Activated CD8-positive, alpha-beta memory T cell treated with anti-CD3 and anti-CD28 coated beads, Interleukin-2, amount 10 ng/mL, durations not matched to agents 7 days and 5 days (primary cell): ENCODE measurements at places on chromosomes 12 and 14. TPM values are rescaled to one million over a fixed set of nuclear protein-coding genes. Genes with fewer than 3 reads are reported as not detected.

Gene BCL2L14
- total RNA-seq, result 3.3 TPM

DNA sequence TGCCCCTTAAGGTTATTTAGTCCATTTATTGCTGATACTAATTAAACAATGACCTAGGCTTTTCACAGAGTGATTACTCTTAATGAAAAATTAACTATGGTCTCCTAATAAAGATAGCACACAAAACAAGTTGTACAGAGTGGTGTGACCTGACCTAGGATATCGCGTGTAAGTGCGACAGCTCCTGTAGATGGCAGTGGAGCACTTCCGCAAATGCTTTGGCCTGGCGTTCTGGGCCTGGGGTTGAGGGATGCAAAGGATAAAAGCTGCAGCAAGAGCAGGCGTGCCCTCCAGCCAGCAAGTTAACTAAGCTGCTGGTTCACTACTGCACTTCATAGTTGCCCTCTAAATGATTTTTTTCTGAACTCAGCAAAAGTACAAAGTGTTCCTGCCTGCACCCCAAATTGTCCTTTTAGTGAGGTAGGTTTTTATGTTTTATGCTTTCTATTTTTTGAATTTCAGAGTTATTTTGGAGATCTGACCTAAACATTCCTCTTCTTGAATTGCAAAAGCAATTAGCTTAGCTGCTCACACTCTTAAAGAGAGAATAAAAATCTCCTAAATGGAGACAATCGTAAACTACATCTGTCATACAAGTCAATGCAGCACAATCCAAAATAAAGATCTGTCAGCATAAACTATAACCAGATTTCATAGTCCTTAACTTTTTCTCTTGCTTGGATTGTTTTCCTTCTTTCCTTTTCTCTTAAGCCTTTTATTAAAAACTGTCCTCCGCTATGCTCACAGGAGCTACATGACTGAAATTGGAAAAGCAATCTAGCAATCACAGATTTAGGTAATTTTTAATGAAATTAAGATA is 379.6 kb downstream of the LRIG3 start:
- no peak for DNase-seq
- no peaks in the 10 kb centered on the region for H3K36me3 ChIP-seq
- H3K27me3 ChIP-seq, result no peaks in the 10 kb centered on the region
- no peak overlapping the region for H3K27ac ChIP-seq
- H3K4me1 ChIP-seq, result no peaks in the 10 kb centered on the region
- no peak overlapping the region for H3K4me3 ChIP-seq

Gene HCAR2
- not detected for total RNA-seq

GRCh38 chr12:124490584-124491305 is 76.7 kb downstream of the NCOR2 start:
- no peak for DNase-seq
- peaks cover 20% of the 10 kb centered on the region for H3K4me1 ChIP-seq
- no peak overlapping the region for H3K4me3 ChIP-seq

Gene C14orf132
- 0.20 TPM for total RNA-seq

DNA sequence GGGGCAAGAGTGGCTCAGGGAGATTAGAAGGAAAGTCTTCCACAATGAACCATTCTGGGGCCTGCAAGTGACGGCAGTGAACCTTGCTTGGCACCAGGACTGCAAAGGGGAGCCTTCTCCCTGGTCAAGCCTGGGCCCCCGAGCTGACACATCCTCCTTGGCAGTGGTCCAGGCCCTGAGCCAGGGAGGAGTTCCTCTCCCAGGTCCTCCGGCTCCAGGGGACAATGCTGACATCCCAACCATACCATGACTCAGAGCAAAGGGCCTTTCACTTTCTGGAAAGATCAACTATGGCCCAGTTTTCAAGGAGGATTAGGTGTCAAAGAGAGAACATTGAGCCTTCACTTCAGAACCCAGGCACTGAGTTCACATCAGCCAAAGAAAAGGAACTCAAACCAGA is 756.5 kb upstream of the TBX3 start:
- no peak overlapping the region for H3K4me3 ChIP-seq
- no peak overlapping the region for H3K27ac ChIP-seq
- H3K4me1 ChIP-seq, result no peaks in the 10 kb centered on the region
- no peaks in the 10 kb centered on the region for H3K36me3 ChIP-seq
- no peak for DNase-seq
- no peaks in the 10 kb centered on the region for H3K27me3 ChIP-seq

GRCh38 chr14:104970231-104971068 is 7.7 kb downstream of the AHNAK2 start:
- H3K27ac ChIP-seq, result no peak overlapping the region
- peaks cover 15% of the 10 kb centered on the region for H3K27me3 ChIP-seq
- no peak overlapping the region for H3K4me3 ChIP-seq
- no peak for DNase-seq
- no peaks in the 10 kb centered on the region for H3K36me3 ChIP-seq
- H3K4me1 ChIP-seq, result peaks cover 2% of the 10 kb centered on the region

- H3K27me3 ChIP-seq, result no peaks in the 10 kb centered on the region
- DNase-seq, result no peak
- H3K36me3 ChIP-seq, result no peaks in the 10 kb centered on the region
- H3K4me1 ChIP-seq, result no peaks in the 10 kb centered on the region
- H3K4me3 ChIP-seq, result no peak overlapping the region
These were observed 759.2 kb upstream of the LRFN5 start for GRCh38 chr14:40847480-40847879.

Gene CLEC14A
- total RNA-seq, result not detected

DNA sequence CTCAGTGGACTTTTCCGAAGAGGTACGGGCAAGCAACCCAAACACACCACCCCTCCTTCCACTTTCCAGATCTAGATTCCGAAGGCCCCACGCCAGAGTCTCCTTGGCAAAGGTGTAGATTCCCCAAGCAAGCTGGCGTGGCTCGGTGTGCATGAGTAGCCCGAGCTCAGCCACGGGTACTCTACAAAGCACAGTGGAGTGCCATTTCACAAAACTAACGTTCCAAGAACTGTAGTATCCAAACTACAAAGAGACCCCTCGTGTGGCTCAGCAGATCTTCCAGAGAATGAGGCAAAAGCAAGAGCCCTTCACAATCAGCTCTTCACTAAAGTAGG is 72.1 kb downstream of the FOXN3 start:
- no peak overlapping the region for H3K4me3 ChIP-seq
- peaks cover 14% of the 10 kb centered on the region for H3K4me1 ChIP-seq
- DNase-seq, result no peak
- H3K36me3 ChIP-seq, result peaks cover 49% of the 10 kb centered on the region

DNA sequence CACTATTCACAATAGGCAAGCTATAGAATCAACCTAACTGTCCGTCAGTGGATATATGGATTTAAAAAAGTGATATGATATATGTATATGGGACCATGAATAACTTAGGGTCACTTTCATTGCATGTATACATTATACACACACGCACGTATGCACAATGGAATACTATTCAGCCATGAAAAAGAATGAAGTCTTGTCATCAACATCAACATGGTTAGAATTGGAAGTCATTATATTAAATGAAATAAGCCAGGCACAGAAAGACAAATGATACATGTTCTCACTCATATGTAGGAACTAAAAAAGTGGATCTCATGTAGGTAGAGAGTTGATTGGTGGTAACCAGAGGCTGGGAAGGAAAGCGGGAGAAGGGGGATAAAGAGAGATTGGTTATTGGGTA is 234.3 kb downstream of the VRK1 start:
- no peak overlapping the region for H3K27ac ChIP-seq
- peaks cover 56% of the 10 kb centered on the region for H3K27me3 ChIP-seq
- H3K4me3 ChIP-seq, result no peak overlapping the region
- DNase-seq, result no peak
- H3K4me1 ChIP-seq, result peaks cover 8% of the 10 kb centered on the region

Gene OR6C65
- total RNA-seq, result not detected

DNA sequence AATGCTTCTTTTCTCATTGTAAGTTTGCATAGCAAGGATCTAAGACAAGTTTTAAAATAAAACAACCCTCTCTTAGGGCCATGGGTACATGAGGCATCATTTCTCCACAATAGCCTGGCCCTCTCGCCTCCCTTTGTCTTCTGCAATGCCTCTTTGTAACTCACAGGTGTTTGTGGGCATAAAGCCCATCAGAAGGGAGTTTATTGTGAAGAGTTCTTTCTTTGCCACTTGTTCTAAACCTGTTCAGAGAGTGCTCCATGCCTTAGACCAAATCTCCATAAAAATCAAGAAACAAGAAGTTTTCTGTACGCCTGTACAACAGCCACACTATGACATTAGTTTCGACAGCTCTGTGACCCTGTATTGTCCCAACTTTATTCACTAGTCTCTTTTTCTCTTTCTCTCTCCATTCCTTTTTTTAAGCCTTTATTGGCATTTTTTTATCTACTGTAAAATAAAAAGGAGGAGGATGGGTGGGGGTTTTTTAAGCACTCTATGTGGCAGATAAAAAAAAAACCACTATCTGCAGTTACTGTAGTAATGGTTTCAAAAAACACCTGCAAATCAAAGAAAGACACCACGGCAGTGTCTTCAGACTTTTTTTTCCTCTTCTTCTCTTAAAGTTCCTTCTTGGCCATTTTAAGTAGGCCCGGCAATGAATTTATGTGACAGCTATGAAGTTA is 1.6 kb downstream of the C12orf42 start:
- peaks cover 34% of the 10 kb centered on the region for H3K27me3 ChIP-seq
- H3K27ac ChIP-seq, result no peak overlapping the region
- peaks cover 11% of the 10 kb centered on the region for H3K4me1 ChIP-seq
- no peak overlapping the region for H3K4me3 ChIP-seq
- DNase-seq, result no peak
- H3K36me3 ChIP-seq, result no peaks in the 10 kb centered on the region

DNA sequence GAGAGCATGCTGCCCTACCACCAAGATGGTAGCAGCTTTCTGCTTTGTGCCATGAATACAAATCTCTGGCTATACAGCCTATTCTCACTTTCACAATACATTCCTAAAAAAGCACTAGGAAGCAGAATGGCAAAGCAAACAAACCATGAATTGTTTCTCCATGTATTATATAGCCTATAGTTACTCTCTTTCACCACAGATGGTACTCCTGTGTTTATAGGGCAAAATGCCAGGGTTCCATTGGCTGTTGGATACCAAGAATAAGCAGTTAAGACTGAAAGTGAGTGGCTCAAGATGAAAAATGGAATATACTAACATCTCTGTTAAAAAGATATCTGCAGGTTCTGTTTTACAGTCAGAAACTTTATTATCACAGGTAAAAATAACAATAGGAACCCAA is 11.1 kb downstream of the ARF3 start:
- H3K27ac ChIP-seq, result no peak overlapping the region
- peaks cover 6% of the 10 kb centered on the region for H3K36me3 ChIP-seq
- no peak overlapping the region for H3K4me3 ChIP-seq
- H3K27me3 ChIP-seq, result no peaks in the 10 kb centered on the region

DNA sequence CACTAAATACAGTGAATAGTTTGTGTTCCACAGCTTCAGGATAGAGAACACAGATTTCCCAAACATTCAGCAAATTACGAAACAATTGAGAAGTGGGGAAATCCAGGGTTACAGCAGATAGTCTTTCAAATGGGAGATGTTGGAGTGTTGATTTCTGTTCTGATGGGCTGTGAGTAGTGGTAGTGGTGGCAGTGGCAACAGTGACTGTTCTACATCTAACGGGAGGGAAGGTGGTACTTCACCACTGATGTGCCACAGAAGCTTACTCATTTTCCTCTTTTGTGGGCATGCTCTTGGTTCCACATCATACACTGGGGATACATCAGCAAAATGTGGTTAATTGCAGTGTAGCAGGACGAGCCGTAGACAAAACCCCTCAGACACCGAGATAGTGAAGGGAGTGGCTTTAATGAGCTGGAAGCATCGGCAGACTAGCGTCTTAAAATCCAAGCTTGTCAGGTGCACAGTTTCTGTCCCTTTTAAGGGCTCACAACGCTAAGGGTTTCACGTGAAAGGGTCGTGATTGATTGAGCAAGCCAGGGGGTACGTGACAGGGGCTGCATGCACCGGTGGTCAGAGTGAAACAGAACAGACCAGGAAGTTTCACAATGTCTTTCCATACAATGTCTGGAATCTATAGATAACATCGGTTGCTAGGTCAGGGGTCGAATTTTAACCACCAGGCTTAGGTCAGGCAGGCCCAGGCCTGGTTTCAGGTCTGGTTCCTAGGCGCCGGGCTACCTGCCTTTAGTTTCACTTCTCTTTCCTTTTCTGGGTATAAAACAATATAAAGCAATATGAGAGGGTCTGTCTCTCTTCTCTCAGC is 330.6 kb upstream of the FBXO33 start:
- H3K27me3 ChIP-seq, result no peaks in the 10 kb centered on the region
- peak; percentile 58 for DNase-seq
- H3K36me3 ChIP-seq, result no peaks in the 10 kb centered on the region
- H3K4me3 ChIP-seq, result peak overlapping the region; percentile 30
- H3K4me1 ChIP-seq, result peaks cover 10% of the 10 kb centered on the region

Gene SLC6A15
- not detected for total RNA-seq

GRCh38 chr12:52533686-52534470 is 13.7 kb upstream of the KRT5 start:
- no peak overlapping the region for H3K27ac ChIP-seq
- no peaks in the 10 kb centered on the region for H3K4me1 ChIP-seq
- H3K36me3 ChIP-seq, result no peaks in the 10 kb centered on the region
- H3K4me3 ChIP-seq, result no peak overlapping the region
- DNase-seq, result no peak

DNA sequence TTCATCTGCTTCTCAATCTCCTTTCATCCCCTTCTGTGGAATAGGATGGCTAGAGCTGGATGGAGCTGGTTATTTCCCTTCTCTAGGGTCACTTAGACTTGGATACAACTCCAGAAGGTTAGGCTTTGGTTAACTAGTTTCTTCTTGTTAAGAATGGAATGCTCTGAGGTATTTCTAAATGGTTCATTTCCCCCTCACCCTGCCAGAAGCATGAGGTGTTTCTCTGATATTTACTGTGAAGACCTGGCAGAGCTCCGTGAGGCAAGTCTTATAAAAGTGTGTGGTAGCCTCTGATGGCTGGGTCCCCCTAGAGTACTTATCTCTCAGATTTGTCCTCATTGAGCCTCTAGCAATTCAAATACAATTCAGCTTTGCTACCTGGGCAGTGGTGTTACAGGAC is 207.9 kb downstream of the SLC16A7 start:
- no peak overlapping the region for H3K27ac ChIP-seq
- no peak for DNase-seq
- no peaks in the 10 kb centered on the region for H3K36me3 ChIP-seq

- H3K4me3 ChIP-seq, result no peak overlapping the region
- H3K36me3 ChIP-seq, result no peaks in the 10 kb centered on the region
- no peak for DNase-seq
These were observed 6.8 kb upstream of the SPTLC2 start for GRCh38 chr14:77623201-77623600.

DNA sequence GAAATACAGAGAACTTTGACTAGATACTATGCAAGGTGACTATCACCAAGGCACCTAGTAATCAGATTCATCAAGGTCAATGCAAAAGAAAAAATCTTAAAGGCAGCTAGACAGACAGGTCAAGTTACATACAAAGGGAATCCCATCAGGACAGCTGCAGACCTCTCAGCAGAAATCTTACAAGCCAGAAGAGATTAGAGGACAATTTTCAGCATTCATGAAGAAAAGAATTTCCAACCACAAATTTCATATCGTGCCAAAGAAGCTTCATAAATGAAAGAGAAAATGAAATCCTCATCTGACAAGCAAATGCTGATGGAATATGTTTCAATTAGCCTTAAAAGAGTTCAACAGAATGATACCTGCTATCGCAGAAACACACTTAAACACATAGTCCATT is 913.7 kb downstream of the RPS29 start:
- no peaks in the 10 kb centered on the region for H3K4me1 ChIP-seq
- H3K4me3 ChIP-seq, result no peak overlapping the region
- no peak overlapping the region for H3K27ac ChIP-seq
- no peaks in the 10 kb centered on the region for H3K36me3 ChIP-seq
